ENCODE measurements at places on chromosomes 12 and 14. TPM values are rescaled to one million over a fixed set of nuclear protein-coding genes. Genes with fewer than 3 reads are reported as not detected.

- H3K27me3 ChIP-seq = no peaks in the 10 kb centered on the region
- H3K4me3 ChIP-seq = no peak overlapping the region
- H3K27ac ChIP-seq = no peak overlapping the region
- DNase-seq = no peak
- no peaks in the 10 kb centered on the region for H3K36me3 ChIP-seq
Observed at GRCh38 chr12:19261773-19262172, 132.2 kb downstream of the PLEKHA5 start.

DNA sequence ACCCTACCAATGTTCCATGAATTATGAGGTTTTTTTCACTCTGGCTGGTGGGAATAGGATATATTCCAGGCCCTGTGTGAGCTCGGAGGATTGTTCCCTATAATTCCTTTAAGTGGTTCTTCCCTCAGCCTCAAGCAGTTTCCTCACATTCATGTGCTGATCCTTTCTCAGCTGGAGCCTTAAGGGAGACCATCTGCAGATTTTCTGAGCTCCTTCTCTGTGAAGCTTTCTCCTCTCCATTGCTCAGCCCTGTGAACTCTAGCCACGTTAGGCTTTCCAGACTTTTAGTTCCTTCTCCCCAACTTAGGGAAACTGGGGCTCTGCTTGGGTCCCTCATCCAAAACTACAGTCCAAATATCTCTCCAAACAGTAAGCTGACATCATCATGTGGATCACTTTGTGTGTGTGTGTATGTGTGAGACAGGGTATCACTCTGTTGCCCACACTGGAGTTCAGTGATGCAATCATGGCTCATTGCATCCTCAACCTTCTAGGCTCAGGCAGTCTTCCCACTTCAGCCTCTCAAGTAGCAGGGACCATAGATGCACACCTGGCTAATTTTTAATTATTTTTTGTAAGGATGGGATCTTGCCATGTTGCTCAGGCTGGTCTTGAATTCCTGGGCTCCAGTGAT lies 219.5 kb upstream of the OTX2 start:
- H3K27me3 ChIP-seq = peaks cover 54% of the 10 kb centered on the region
- H3K27ac ChIP-seq = no peak overlapping the region
- H3K4me3 ChIP-seq = no peak overlapping the region

The NRL gene
- total RNA-seq = 1.7 TPM

The C3AR1 gene
- not detected for total RNA-seq

The DDHD1 gene
- 10.7 TPM for total RNA-seq

The WNT1 gene
- not detected for total RNA-seq
